ENCODE measurements at places on chromosomes 13 and 19.

- peaks cover 2% of the 10 kb centered on the region for H3K27me3 ChIP-seq
- H3K4me1 ChIP-seq, result peaks cover 4% of the 10 kb centered on the region
- no peak overlapping the region for H3K4me3 ChIP-seq
- no peak for DNase-seq
- H3K36me3 ChIP-seq, result no peaks in the 10 kb centered on the region
Observed at GRCh38 chr19:1516395-1516753, 3.6 kb upstream of the ADAMTSL5 start.

- peak; percentile 58 for DNase-seq
- H3K4me3 ChIP-seq, result peak overlapping the region; percentile 75
- H3K4me1 ChIP-seq, result peaks cover 16% of the 10 kb centered on the region
- H3K27ac ChIP-seq, result peak overlapping the region; percentile 95
Observed at GRCh38 chr19:41958367-41959055, 610 bp downstream of the RABAC1 start.

- no peaks in the 10 kb centered on the region for H3K36me3 ChIP-seq
- no peaks in the 10 kb centered on the region for H3K4me1 ChIP-seq
- H3K27ac ChIP-seq, result no peak overlapping the region
- H3K4me3 ChIP-seq, result no peak overlapping the region
Observed at GRCh38 chr13:95492044-95492801, 60.3 kb upstream of the CLDN10 start.

GRCh38 chr19:55552620-55553019 lies 7.3 kb upstream of the SBK3 start:
- H3K4me1 ChIP-seq, result peaks cover 30% of the 10 kb centered on the region
- H3K27me3 ChIP-seq, result no peaks in the 10 kb centered on the region
- no peaks in the 10 kb centered on the region for H3K36me3 ChIP-seq
- peak overlapping the region; percentile 46 for H3K27ac ChIP-seq

DNA sequence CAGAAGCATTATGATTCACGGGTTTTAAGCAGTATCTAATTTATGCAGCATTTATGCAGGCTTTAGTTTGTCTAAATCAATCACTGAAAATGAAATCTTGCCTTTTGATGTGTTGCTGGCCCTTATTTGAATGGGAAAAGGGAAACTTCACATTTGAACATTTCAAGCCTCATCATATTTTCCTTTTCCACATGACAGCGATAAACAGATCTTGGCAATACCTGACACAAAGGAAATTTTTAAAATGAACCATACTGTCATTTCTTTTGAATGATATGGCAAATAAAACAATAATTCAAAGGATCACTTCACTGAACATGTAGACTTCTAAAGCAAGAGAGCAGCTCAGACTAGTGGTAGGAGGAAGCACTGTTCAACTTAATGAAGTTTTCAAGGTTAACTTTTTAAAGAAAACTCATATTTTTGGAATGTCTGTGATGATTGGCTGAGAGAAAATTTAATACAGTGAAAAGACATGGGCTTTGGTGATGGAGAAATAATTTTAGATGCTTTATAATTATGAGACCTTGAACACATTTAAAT lies 198.1 kb downstream of the OXGR1 start:
- H3K36me3 ChIP-seq, result no peaks in the 10 kb centered on the region
- no peak overlapping the region for H3K27ac ChIP-seq
- no peak overlapping the region for H3K4me3 ChIP-seq
- no peak for DNase-seq

GRCh38 chr13:47288546-47288945 lies 391.7 kb upstream of the HTR2A start:
- H3K4me3 ChIP-seq, result no peak overlapping the region
- H3K27ac ChIP-seq, result peak overlapping the region; percentile 36
- no peaks in the 10 kb centered on the region for H3K36me3 ChIP-seq
- H3K4me1 ChIP-seq, result peaks cover 15% of the 10 kb centered on the region
- H3K27me3 ChIP-seq, result no peaks in the 10 kb centered on the region
- DNase-seq, result peak; percentile 67

DNA sequence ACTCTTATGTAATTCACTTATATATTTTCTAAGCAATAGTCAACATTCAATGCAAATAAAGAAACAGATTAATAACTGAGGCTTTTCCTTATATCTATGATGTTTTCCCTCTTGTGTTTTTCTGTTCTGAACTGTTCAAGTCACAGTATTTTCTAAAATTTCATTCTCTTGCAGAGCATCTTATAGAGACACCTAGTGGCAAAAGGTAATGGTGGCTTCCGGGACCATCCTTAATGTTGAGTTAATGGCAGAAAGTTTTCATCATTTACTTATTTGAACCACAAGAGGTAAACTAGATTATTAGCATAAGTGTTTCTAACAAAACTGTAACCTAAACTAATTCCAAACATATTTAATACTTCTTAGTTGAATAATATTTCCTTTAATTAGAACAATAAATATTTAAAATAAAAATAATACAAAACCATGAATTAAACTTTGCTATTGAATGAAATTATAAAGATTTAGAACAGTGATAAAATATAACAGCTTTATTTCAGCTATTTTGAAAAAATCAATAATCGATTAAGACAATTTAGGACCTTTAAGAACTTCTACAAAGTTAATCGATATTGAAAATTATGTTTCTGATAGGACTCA lies 1.7 kb upstream of the SLITRK5 start:
- peaks cover 11% of the 10 kb centered on the region for H3K27me3 ChIP-seq
- H3K27ac ChIP-seq, result no peak overlapping the region
- no peak overlapping the region for H3K4me3 ChIP-seq

- no peak for DNase-seq
- H3K27ac ChIP-seq, result no peak overlapping the region
- no peak overlapping the region for H3K4me3 ChIP-seq
- H3K27me3 ChIP-seq, result peaks cover 10% of the 10 kb centered on the region
- no peaks in the 10 kb centered on the region for H3K4me1 ChIP-seq
- no peaks in the 10 kb centered on the region for H3K36me3 ChIP-seq
Observed at GRCh38 chr13:40486518-40487163, 179.8 kb downstream of the FOXO1 start.
